ENCODE measurements at places on chromosomes 5 and 9. TPM values are rescaled to one million over a fixed set of nuclear protein-coding genes. Genes with fewer than 3 reads are reported as not detected.

GRCh38 chr5:95863383-95863757 is 40.8 kb upstream of the GLRX start:
- no peak overlapping the region for H3K27ac ChIP-seq
- no peak overlapping the region for H3K4me3 ChIP-seq
- no peaks in the 10 kb centered on the region for H3K36me3 ChIP-seq
- DNase-seq = no peak
- no peaks in the 10 kb centered on the region for H3K27me3 ChIP-seq

- H3K27ac ChIP-seq = no peak overlapping the region
- no peak overlapping the region for H3K4me3 ChIP-seq
- H3K4me1 ChIP-seq = no peaks in the 10 kb centered on the region
- DNase-seq = no peak
These were observed 833.0 kb upstream of the WWC1 start for GRCh38 chr5:167458412-167458811.

- H3K36me3 ChIP-seq = no peaks in the 10 kb centered on the region
- H3K27ac ChIP-seq = no peak overlapping the region
- no peak overlapping the region for H3K4me3 ChIP-seq
- peaks cover 4% of the 10 kb centered on the region for H3K27me3 ChIP-seq
These were observed 36.4 kb downstream of the RETREG1 start for GRCh38 chr5:16580382-16580781.

DNA sequence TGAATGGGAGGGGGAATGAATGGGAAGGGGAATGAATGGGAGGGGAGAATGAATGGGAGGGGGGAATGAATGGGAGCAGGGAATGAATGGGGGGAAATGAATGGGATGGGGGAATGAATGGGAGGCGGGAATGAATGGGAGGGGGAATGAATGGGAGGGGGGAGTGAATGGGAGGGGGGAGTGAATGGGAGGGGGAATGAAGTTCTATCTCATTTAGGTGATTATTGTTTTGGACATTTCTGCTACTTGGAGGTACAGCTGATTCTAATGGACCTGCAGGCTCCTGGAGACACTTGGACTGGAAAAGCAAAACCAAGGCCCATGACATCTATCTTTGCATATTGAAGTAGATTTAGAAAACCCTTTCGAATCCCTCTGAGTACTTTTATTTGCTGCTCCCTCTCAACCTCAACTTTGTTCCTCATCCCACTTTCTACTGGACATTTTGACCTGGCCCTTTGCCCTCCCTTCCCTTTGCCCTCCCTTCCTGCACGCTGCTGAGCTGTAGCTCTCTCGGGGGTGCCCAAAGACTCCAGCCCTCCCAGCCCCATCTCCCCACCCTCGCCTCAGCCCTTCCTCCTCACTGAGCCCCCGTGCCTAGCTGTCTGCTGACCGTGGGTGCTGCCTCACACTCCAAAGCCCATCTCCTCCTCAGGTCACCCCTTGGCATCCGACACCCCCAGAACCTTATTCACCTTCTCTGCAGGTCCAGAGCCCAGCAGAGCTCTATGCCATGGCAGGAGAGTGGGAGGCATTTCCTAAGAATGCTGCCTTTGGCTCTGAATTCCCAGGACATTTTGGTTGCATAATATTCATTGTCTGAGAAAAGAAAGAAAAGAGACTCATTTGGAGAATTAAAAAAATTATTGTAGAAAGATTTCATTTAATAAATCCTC is 19.9 kb upstream of the LPCAT1 start:
- no peak overlapping the region for H3K4me3 ChIP-seq
- no peak for DNase-seq
- H3K27ac ChIP-seq = no peak overlapping the region
- H3K4me1 ChIP-seq = no peaks in the 10 kb centered on the region
- no peaks in the 10 kb centered on the region for H3K36me3 ChIP-seq
- H3K27me3 ChIP-seq = peaks cover 23% of the 10 kb centered on the region

GRCh38 chr9:36935768-36936497 is 98.1 kb downstream of the PAX5 start:
- no peaks in the 10 kb centered on the region for H3K36me3 ChIP-seq
- no peak overlapping the region for H3K27ac ChIP-seq
- no peak for DNase-seq
- H3K4me3 ChIP-seq = no peak overlapping the region
- H3K4me1 ChIP-seq = no peaks in the 10 kb centered on the region

RAPGEF1 gene
- 44.1 TPM for total RNA-seq

ZNF879 gene
- total RNA-seq = 0.63 TPM

TMC1 gene
- not detected for total RNA-seq

RLN1 gene
- not detected for total RNA-seq

GIN1 gene
- 7.8 TPM for total RNA-seq

Data from K562 (cell line).